ENCODE measurements at places on chromosomes 1 and 21.
A peak's percentile ranks its signal among the peaks of the same experiment; 100 is the strongest.

GRCh38 chr1:181077576-181078242 is 10.8 kb upstream of the IER5 start:
- no peak for DNase-seq

- DNase-seq: no peak
These were observed 253.6 kb downstream of the HMCN1 start for GRCh38 chr1:185987611-185988321.

GRCh38 chr1:228144193-228144992 is 4.3 kb downstream of the GUK1 start:
- DNase-seq: no peak

DNA sequence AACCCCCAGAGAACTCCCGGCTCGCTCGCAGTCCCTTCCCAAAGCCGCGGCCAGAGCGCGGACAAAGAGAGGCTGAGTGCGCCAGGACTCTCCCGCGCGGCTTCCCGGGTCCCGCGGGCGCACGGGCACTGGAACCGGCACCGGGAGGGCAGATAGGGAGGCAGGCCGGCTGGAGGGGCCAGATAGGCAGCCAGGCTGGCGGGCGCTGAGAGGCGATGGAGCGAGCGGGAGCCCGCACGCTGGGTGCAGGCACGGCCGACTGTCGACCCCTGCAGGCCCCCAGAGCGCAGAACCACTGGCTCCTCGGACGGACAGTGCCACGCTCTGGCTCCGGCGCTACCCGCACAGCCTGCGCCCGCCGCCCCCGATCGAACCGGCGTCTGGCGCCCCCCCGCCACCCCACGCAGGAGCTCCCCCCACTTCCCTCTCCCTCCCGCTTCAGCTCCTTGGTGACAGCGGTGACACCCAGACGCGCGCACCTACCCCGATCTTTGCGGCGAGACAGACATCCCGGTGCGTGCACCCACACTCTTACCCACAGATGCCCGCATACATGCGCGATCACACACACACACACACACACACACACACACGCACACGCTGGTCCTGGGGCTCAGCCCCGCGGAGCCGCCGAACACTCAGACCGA is 534 bp downstream of the SLC6A9 start:
- peak; percentile 50 for DNase-seq

- DNase-seq: no peak
These were observed 6.2 kb downstream of the PRMT2 start for GRCh38 chr21:46641656-46642055.

GRCh38 chr1:160740133-160740688 is 1.2 kb downstream of the SLAMF7 start:
- no peak for DNase-seq

DNA sequence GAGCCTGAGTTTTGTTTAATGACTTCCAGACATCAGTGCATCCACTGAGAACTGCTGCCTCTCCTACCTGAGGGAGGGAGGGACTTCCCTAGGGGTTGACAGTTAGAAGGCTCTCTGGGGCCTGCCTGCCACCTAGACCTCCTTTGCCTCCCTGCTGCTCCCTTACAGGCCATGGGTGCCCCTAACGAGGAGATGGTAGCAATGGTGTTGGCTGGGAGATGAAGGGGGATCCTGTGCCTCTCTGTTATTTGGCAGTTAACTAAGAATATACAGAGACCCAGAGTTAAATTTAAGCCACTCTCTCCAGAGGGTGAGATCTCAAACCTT is 66.1 kb downstream of the UBE2U start:
- no peak for DNase-seq

DNA sequence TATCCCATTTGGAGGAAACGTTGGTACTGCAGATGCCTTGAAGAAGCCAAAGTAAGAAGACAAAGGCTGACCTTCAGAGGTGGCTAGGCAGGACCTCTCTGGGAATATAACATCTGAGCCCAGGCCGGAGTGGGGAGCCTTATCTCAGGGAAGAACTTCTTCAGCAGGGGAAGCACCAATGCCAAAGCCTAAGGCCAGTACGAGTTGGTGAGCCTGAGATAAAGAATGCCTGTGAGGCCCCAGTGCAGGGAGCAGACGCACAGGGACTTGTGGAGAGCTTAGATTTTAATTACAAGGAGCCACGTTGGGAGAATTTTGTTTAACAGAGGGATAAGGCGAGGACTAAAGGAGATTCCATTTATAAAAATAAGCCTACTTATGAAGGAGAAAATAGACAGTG is 468.8 kb upstream of the RUNX1 start:
- no peak for DNase-seq

DNA sequence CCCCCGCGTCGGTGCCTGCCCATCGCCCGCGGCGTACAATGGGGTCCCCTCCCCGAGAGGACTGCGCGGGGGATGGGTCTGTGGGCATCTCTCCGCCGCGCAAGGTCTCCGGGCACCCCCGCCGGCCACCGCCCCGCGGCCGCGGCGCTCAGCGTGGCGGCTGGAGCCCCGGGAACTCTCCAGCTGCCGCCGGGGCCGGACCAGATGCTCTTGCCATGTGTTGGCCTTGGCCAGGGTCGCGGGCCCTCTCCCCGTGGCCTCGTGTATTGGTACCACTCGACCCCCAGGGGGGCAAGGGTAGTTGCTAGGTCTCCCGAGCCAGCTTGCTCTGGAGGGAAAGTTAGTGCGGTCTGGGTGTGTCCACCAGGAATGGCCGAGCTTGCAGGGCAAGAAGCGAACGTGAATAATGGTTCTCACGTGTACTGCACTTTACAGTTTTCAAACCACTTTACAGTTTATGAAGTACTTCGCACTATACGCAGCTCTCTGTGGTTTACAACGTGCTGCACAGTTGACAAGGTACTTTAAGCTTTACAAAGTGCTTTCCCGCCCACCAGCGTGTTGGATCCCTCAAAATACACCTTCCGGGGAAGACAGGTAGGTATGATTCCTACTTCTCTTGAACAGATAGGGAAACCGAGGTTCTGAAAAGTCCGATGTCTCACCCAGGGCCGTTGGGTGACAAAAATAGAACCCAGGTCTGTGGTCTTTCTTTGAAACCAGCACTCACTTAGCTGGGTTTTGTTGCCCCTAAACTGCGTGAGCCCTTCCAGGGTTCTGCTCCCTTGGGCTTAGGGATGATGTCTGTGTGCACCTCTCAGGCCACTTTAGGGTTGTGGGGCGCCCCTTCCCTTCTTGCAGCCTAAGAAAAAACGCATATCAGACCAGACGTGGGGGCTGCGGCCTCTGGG is 1.2 kb downstream of the EPHB2 start:
- no peak for DNase-seq
